Ascending aorta (tissue), 2 donors: ENCODE measurements at places on chromosomes 5 and 9.

DNA sequence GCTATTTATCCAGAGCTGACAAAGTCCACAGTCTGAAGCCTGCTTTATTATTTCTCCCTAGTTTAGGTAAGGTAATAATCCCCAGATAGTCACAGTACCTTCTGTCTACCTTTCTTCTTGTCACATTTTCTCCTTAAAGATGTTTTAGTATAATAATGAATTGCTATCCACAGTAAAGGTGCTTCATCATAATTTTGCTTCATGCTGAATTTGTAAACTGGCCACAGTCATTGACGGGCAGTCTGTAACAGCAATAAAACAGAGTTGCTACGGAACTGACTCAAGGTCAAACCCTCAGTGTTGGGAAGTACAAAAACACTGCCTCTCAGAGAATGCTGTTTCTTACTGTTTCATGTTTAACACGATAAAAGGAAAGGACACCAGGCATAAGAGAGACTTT lies 195.7 kb downstream of the ZNF608 start:
- no peak for DNase-seq

- no peak for DNase-seq
These were observed 75.0 kb downstream of the ADAMTS12 start for GRCh38 chr5:33816791-33817190.

- DNase-seq, result no peak
These were observed 125.4 kb downstream of the ADAMTS6 start for GRCh38 chr5:65356274-65356673.

DNA sequence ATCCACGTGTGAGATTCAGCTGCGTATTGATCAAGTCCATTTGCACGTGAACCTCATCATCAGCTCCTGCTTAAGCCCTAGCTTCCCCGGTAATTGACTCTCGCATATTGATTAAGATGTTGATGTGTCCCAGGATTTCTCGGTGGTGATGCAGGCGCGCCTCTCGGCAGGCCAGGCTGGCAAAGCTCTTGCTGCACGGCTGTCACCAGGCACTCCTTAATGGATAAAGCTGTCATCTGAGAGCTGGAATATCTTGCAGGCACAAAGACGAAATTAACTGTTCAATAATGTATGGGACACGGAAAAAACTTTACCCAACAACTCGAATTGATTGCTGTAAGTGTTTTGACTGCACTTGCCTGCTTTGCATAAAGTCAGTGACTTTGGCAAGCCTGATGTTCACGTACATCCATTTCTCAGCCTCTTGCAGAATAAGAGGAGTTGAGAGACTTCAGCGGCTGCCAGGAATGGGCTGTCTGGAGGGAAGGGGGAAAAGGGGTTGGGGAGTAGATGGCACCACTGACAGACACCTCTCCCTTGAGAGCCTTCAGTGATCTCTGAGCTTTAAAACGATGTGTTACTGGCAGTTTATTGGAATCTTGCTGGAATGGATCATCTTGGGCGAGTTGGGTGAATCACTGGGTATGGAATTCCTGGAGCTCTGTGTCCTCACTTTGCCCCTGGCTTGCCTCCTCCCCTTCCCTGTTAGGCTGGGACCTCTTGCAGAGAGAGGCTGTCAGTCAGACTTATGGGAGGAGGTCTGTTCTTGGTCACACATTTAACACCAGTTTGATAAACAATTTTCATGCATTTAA lies 650.3 kb downstream of the CCDC171 start:
- DNase-seq, result no peak

- no peak for DNase-seq
These were observed 42.4 kb downstream of the PAX5 start for GRCh38 chr9:36991516-36992134.

DNA sequence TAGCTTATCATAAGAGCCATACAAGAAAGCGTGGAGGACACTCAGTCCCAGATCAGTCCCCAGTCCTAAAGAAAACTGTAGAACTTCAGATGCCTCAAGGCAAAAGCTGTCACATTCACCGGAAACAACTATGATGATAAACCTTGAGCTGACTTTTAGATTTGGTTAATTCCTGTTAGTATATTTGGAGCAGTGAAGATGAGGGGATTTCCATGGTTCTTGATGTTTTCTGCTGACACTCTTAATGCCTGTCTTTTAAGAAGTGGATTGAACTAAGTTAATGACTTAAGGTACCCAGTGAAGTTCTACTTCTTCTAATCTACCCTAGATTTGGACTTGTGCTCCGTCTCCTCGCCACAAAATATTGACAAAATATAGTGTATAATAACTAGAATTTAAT lies 355.0 kb downstream of the EBF1 start:
- DNase-seq, result no peak

- no peak for DNase-seq
These were observed 90.0 kb upstream of the HMHB1 start for GRCh38 chr5:143721925-143722324.

DNA sequence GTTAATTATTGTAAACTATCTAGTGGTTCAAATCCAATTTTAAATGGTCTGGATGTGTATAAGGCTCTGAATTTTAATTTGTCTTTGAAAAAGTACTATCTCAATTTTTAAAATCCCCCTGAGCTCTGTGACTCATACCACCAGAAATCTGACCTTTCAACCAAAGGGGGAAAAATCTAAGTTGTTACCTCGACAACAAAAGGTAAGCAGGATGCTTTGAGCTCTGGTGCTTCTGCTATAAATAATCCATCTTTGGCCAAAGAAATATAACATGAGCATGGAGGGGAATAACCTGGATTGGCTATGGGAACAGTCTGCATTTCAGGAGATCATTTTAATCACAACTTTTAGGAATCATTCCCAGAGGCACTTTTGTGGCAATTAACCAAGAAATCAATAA lies 76.3 kb upstream of the PCSK1 start:
- DNase-seq, result no peak

- no peak for DNase-seq
These were observed 584.7 kb downstream of the SEMA5A start for GRCh38 chr5:8961219-8961618.

- DNase-seq, result no peak
These were observed 142.2 kb downstream of the FGF10 start for GRCh38 chr5:44246986-44247385.

- no peak for DNase-seq
These were observed 20.7 kb downstream of the IFNE start for GRCh38 chr9:21461377-21461776.

DNA sequence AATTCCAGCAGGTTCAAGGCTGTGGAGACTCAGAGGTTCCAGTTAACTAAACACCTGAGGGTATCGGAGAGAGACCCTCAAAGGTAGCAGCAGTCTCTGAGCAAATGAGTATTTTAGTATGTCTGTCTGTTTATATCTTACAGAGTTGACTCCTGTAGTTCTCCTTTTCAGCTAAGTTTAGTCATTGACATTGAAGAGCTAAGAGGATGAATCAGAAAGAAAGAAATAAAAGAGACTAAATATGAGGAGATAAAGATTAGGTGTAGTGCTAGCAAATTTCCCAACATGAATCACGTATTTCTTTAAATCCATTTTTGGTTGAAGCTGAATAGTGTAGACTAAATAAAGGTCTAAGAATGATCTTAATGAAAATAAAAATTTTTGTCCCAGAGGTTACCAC lies 474.0 kb upstream of the RGMB start:
- DNase-seq, result no peak
